ENCODE measurements at places on chromosomes 5 and 9.

GRCh38 chr5:90866333-90866732, 307.7 kb downstream of the ADGRV1 start:
- peak; percentile 29 for DNase-seq

DNA sequence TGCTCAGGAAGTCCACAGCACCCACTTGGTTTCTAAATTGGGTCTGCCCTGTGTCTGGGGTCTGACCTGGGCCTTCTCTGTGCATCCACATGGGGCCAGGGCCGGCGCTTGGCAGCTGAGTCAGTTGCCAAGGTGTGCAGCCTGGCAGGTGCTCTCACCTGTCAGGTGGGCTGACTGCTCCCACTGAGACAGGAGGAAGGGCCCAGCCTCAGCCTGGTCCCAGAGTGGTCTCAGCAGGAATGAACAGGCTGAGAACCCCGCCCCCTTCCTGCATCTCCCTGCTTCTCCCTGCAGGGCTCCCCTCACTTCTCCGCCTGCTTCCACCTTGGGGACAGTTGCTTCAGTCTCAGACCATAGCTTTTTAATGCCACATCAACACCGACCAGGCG, 60.5 kb downstream of the BARX1 start:
- DNase-seq, result no peak

DNA sequence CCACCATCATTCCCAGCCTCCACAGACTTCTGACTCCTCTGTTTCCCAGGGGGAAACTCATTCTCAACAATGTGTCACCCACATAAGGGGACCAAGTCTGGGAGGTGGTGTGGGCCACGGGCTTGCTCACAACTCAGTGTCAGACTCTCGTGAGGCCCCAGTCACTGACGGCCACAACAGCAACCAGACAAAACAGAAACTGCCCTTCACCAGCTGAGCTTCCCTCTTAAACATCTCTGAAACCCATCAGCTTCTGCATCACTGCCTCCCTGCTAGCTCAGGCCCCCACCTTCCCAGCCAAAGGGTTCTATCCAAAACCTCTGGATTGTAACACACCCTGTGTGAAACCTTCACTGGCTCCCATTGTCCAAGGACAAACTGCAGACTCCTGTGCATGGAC, 273.4 kb downstream of the CDK5RAP2 start:
- no peak for DNase-seq

GRCh38 chr9:113580041-113580953, 116.8 kb downstream of the RGS3 start:
- peak; percentile 90 for DNase-seq

- DNase-seq, result no peak
Observed at GRCh38 chr9:109852556-109852955, 72.6 kb downstream of the PALM2AKAP2 start.

DNA sequence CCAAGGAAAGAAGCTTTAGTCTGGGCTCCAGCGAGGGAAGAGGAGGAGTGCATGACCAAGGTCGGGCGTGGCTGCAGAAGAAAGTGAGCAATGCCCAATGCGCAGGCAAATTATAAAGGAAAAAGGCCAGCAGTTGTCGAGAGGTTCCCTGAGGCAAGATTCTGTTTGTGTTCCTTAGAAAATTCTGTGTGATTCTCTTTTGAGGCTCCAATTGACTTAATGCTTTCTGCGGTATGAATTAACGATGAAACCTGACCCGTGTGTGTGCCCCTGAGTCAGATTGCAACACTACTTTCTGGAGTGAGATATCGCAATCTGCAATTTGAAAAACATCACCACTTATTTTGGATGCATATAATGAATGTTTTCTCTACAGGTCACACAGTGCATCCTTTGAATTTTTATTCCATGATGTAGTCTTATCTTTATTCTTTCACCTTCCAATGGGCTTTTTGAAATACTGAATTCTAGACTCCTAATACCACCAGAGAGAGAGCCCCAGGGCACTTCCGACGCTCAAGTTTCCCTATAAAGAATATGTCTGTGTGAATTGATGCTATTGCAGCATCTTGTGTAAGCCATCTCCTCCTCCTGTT, 117.9 kb upstream of the IL6ST start:
- DNase-seq, result peak; percentile 96

- no peak for DNase-seq
Observed at GRCh38 chr9:129555512-129556215, 65.2 kb downstream of the C9orf50 start.

- no peak for DNase-seq
Observed at GRCh38 chr9:69060766-69061165, 25.2 kb downstream of the FXN start.

GRCh38 chr9:70901746-70902145, 219.7 kb downstream of the TRPM3 start:
- no peak for DNase-seq

GRCh38 chr9:110815361-110815760, 146.8 kb downstream of the MUSK start:
- DNase-seq, result no peak

DNA sequence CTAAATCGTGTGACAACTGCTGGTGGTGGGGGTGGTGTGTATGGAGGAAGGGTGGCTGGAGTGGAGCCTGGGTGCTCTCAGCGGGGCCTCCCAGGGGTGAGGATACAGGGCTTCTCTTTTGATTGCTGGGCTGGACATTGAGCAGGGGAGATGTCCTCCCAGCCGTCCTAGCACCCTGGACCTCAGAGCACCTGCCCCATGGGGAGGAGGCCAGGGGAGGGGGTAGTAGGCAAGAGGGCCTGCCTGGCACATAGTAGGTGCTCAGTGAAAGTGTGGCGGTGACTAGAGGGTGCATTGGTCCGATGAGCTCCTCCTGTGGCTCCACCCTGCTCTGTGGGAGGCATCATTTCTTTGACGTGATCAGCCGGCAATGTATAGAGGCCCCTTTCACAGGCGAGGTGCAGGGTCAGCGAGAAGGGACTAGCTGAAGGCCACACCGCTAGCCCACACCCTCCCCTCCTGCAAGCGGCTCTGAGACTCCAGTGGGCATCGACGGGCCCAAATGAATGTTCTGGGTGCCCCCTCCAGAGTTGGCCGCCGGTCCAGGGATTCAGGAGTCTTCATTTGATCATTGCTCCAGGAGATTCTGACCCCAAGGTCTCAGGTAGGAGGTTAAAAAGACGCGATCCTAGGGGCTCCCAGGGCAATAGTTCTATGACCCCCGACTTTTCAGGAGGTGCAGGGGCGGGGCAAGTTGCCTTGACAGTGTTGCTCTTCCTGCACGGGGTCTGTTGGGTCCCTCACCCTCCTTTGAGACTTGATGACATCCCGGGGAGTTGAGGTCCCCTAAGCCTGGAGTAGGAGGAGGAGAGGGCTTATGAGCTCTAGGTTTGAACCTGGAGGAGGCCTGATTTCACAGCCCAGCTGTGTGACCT, 255.5 kb downstream of the PBX3 start:
- DNase-seq, result no peak

All from MCF 10A (cell line).